Activated gamma-delta T cell treated with Interleukin-2 at 50 U/mL for 16 hours (primary cell): ENCODE measurements at places on chromosomes 2 and 18.

DNA sequence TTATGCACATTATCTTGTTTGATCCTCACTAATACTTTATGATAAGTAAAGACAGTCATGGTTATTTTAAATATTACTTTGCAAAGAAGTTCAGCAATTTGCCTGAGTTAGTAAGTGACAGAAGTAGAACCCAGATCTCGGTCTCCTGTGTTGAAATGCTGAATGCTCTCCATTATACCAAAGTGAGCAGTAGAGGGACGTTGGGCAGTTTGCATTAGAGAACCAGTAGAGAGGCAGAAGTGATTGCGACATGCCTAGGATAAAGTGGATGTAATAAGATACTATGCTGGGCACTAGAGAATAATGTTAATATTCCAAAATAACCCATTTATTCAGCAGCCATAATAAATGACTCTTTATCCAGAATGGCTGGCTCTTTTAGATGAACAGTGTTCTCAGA lies 201.0 kb downstream of the PMAIP1 start:
- DNase-seq, result no peak

- no peak for DNase-seq
These were observed 18.3 kb downstream of the CLUL1 start for GRCh38 chr18:615092-615521.

DNA sequence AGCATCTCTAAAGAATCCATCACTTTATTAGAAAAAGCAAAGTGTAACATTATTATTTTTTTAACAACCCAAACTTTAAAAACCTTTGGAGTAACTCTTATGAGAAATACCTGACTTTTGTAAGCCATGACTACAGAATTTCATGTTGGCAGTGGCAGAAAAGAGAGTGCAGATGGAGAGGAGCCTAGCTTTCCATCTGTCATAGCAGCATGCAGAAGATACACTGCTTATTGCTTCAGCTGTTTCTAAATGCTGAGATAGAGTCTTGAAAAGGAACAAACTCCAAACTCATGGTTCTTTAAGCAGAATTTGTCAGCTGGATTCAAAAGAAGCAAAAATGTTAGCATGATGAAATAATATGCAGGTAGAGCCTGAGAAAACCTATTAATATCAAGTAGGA lies 1130.3 kb downstream of the DPP10 start:
- DNase-seq, result no peak

- DNase-seq, result no peak
These were observed 128.4 kb downstream of the KLHL29 start for GRCh38 chr2:23513245-23513871.

DNA sequence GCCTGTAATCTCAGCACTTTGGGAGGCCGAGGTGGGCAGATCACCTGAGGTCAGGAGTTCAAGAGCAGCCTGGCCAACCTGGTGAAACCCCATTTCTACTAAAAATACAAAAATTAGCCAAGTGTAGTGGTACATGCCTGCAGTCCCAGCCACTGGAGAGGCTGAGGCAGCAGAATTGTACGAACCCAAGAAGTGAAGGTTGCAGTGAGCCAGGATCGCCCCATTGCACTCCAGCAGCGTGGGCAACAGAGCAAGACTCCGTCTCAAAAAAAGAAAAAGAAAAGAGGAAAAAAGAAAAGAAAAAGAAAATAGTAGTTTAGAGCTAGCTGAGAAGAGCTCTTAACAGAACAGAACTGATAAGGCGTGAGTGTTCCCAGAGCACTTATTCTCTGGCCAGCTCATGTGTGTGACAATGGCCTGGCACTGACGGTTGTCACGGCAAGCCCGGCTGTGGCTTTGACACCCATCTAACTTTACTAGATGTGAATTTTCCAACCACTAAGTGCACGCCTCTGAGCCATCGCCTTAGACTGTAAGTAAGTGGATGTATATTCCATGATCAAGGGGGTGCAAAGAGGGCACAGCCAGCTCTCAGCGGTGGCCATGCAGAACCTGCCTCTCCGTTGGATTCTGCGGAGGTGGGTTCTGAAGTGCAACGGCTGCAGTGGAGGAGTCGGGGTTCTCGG lies 80.0 kb downstream of the ZNF516 start:
- DNase-seq, result no peak

DNA sequence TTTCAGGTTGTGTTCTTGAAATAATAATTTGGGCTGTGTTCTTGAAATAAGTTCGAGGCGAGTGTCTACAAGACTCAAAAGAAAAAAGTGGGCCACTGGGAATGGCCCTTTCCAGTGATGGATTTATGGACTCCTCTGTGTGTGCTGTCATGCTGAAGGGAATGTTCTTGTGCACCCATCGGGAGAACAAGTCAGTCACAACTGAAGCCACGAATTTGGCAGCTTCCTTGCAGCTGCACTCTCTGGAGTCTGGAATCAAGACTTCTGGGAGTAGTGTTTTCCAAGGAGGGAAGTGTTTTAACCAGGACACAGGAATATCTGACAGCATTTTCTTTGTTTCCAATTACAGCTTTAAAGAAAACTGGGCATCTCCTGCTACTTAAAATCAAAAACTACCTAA lies 620 bp downstream of the SLC14A1 start:
- DNase-seq, result no peak
